ENCODE measurements at places on chromosomes 3 and 15. TPM values are rescaled to one million over a fixed set of nuclear protein-coding genes. Genes with fewer than 3 reads are reported as not detected.

The SPG11 gene
- total RNA-seq: 76.7 TPM

DNA sequence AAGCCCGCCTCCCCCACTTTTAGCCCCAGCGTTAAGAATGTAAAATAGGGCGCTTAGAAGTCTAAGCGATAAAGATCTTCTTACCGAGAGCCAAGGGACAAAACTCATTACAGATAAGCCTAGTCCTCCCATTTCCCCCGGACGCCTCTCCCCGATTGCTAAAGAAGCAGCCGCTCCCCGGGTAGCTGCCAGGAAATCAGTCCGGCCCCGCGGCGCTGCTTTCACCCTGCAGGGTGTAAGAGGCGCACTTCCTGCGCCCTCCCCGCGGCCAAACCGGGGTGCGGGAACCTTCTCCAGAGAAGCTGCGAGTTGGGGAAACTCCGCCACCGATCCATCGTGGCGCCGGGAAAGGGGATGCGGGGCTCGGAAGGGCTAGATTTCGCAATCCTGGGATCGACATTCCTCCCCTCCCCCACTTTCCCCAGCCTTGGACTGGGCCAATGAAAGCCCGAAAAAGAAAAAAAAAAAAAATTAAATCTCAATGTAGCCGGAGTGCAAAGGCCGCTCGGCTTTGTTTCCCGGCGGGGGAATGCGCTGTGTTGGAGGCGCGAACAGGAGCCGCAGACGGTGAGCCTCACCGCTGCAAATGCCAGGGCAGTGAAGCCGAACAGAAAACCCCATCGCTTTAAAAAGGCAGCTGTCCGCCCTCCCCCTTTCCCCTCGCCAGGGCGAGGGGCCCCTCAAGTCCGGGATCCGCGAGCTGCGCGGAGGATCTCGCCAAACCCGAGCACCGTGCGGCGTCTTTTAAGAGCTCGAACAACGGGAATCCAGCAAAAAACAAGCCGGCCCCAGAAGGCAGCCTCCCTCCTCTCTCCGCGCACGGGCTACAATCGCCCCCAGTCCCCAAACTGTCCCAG lies 626 bp upstream of the PTPRG start:
- peak; percentile 50 for DNase-seq

The SLC12A1 gene
- not detected for total RNA-seq

The B3GNT5 gene
- total RNA-seq: 1.3 TPM

DNA sequence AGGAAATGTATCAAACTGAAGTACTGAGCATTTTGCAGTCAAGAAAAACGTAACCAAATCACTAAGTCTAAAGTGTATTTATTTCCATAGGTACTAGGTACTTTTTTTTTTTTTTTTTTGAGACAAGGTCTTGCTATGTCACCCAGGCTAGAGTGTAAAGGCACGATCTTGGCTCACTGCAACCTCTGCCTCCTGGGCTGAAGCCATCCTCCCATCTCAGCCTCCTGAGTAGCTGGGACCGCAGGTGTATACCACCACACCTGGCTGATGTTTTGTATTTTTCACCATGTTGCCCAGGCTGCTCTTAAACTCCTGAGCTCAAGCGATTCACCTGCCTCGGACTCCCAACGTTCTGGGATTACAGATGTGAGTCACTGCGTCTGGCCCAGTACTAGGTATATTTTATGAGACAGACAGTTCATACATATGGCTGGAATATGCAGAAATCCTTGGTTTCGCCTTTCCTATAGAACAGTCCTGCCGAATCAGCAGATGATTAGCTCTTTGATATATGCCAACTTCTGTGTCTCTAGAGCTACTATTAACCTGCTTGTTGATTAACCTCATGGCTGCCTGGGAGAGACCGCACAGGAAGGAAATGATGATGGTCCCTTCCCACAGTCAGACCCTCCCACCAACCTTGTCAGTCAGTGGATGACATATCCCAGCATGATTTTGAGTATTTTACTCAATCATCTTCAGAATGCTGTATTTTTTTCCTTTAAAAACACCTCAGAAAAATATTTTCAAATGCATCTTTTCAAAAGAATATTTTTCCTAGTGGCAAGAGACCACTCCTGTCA lies 32.3 kb downstream of the TMOD3 start:
- peak; percentile 88 for DNase-seq

GRCh38 chr15:33808720-33809457 lies 159.4 kb upstream of the CHRM5 start:
- DNase-seq: no peak

DNA sequence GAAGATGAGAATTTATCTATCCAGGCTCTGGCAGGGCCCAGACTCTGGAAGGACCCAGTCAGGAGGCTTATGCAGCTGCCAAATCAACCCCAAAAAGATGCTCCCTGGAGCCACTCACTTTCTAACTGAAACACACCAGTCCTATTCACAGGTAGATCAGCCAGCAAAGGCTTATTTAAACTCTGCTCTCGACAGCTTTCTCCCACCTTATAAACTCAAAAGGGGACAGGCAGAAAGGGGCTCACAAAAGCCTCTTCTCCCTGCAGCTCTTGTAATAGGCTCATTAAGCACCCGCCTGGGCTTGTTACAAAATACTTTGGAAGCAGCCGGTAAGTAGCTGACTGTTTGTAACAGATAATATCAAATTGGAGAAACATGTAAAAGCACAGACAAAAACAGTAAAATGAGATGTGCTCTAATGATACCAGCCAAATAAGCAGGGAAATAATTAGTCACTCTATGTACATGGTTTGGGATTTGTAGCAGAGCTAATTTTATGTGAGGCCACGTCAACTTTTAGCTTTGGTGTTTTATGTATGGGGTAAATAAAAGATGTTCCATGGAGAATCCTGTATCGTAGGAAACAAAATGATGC lies 213.8 kb downstream of the NR2F2 start:
- DNase-seq: no peak

DNA sequence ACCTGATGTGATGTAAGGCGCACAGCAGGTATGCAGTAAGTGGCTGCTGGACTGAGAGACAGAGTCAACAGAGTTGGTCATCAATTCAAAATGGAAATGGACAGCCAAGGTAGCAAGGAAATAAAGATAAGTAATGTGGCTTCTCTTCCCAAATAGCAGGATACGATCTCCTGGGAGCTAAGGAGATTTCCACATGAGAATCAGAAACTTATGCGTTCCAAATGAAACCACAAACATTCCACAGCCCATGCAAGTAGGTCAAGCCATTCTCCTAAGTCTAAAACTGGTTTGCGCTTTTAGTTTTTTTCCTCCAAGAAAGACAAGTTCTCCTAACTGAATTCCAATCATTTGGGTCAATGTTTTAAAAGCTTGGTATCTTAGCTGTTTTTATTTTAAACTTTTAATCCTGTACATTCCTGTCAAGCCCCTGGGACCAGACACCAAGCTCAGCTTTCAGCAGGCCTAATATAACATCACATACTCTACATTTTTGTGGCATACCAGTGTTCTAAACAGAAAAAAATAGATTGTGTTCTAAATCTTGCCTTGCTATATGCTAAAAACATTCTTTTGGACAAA lies 73.7 kb upstream of the TSPAN3 start:
- DNase-seq: no peak

DNA sequence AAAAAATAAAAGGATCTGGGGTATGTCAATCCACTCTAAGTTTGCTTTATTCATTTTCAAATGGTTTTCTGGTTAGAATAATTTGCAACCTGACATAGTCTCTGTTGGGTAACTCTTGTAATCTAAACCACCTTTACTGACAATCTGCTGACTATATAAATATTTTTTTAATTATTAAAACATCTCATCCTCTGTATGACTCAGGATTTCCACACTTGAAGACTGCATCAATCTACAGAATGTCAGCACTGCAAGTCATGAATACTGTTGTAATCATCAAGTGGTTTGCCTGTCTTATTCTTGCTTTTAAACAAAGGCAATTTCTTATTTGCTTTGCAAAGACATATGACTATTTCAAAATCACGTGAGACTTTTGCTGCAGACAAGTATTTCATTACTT lies 42.1 kb downstream of the VGLL3 start:
- DNase-seq: no peak

DNA sequence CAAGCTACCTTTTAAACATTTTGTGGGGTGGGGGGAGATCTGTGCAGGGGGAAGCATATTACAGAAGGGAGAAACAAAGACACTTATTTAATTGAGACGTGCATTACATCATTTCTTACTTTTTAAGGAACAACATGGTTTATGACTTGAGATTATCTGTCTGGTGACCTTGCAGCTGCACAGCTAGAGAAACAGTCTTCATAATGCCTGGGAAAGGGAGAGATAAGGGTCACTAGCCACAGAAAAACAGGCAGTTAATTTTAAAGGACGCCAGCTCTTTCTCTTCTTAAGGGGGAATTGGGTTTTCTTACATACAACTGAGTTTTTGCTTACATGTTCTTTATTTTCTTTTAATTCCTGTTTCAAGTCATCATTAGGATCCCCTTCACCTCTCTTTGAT lies 147.9 kb downstream of the SST start:
- no peak for DNase-seq

GRCh38 chr15:57746786-57747185 lies 40.3 kb downstream of the POLR2M start:
- no peak for DNase-seq

GRCh38 chr15:90957031-90957790 lies 2.5 kb downstream of the RCCD1 start:
- DNase-seq: no peak

GRCh38 chr15:70560617-70561328 lies 202.6 kb downstream of the UACA start:
- DNase-seq: no peak

GRCh38 chr15:38781196-38781595 lies 216.6 kb upstream of the RASGRP1 start:
- no peak for DNase-seq

The ANKRD34C gene
- not detected for total RNA-seq

- no peak for DNase-seq
Observed at GRCh38 chr15:56989411-56989924, 71.0 kb downstream of the TCF12 start.
